Activated CD8-positive, alpha-beta T cell treated with anti-CD3 and anti-CD28 coated beads for 36 hours (primary cell): ENCODE measurements at places on chromosomes 5 and 9.

DNA sequence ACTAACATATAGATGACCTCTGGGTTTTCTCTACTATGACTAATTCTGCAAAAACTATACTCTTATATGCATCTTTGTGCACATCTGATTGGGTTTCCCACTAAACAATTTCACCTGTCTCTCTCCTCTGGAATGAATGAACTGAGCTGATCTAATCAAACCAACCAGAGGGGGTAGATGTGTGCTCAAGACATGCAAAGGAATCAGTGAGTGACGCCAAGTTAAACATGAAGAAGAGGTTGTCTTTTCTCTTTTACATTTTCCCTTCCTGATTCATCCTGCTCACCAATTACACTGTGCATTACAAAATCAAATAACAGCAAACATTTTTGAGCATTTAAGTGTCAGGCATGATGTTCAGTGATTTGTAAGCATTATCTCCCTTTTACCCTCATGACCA, 29.6 kb upstream of the GRXCR2 start:
- no peak overlapping the region for H3K4me3 ChIP-seq
- H3K36me3 ChIP-seq, result no peaks in the 10 kb centered on the region
- H3K27me3 ChIP-seq, result peaks cover 2% of the 10 kb centered on the region

DNA sequence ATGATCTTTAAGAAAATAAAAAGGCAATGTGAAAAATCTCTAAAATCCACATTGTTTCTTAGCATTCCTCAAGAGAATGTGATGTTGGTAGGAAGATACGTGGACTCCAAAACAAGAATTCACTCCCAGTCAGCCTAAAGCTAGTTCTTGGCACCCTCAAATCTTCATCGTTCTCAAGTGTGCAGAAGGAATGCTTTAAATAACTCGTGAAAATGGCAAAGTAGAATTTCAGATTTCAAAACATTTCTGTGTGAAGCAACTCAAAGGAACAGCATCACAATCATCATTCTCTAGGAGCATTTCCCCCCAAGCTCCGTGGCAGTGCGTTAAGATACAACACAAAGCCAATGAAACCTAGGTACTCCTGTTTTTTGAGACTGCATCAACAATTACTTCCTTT, 185.1 kb upstream of the DMAC1 start:
- H3K27me3 ChIP-seq, result no peaks in the 10 kb centered on the region
- no peaks in the 10 kb centered on the region for H3K36me3 ChIP-seq

GRCh38 chr9:20331095-20331685, 291.1 kb downstream of the MLLT3 start:
- no peaks in the 10 kb centered on the region for H3K27me3 ChIP-seq
- DNase-seq, result no peak
- peaks cover 23% of the 10 kb centered on the region for H3K4me1 ChIP-seq
- H3K4me3 ChIP-seq, result no peak overlapping the region
- H3K27ac ChIP-seq, result no peak overlapping the region

GRCh38 chr5:115575167-115576070, 26.9 kb downstream of the TICAM2 start:
- no peaks in the 10 kb centered on the region for H3K36me3 ChIP-seq
- no peak for DNase-seq
- H3K4me1 ChIP-seq, result peaks cover 3% of the 10 kb centered on the region
- no peak overlapping the region for H3K4me3 ChIP-seq
- no peaks in the 10 kb centered on the region for H3K27me3 ChIP-seq

DNA sequence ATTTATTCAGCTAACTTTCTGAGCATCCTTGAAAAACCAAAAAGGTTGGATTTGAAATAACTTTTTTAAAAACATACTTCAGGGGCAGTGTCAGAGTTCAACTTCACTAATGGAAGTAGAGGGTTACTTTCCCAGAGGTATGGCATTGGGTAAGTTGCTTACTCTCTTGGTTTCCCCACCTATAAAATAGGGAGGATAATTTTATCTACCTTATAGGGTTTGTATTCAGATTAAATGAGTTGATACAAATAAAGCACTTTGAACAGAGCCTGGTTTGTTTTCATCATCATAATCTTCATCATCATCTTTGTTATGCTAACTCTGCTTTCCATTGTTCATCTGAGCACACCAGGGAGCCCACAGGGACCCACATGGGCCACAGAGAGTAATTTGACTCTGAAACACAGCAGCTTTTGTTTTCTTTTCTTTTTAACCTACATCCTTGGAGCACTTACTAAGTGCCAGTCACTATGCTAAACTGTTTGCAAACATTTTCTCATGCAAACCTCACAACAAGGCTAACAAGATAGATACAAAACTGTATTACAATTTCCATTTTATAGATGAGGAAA, 179.1 kb upstream of the SLC24A2 start:
- no peaks in the 10 kb centered on the region for H3K27me3 ChIP-seq
- H3K4me1 ChIP-seq, result peaks cover 8% of the 10 kb centered on the region
- no peak overlapping the region for H3K4me3 ChIP-seq
- no peak for DNase-seq
- no peak overlapping the region for H3K27ac ChIP-seq

DNA sequence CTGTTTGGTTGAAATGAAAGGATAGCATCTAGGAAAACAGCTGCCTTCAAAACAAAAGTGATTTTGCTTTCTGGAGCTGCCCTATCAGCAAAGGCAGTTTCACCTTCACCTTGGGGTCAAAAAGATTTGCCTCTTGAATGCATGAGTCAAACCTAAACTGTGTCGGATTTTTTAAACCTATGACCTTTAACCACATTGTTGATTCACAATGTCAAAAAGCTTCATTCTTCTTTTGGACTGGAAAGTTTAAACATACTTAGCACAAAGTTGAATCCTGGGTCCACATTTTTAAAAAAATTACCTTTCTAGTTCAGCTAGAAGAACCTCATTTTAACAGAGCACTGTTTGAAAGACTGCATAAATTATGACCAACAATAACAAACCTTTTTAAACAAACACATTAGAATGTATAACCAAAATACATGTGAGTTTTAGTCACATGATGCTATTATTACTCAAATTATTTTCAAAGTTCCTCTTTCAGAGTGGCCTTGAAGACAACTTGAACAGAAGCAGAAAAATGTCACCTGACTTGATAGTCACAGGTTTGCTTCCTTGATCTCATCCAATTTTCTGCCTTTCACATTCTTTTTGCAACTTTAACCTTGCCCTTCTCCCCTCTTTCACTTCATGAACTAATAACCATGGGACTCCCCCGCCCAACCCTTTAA, 109.7 kb upstream of the LHFPL2 start:
- H3K4me1 ChIP-seq, result peaks cover 13% of the 10 kb centered on the region
- peak; percentile 5 for DNase-seq
- no peak overlapping the region for H3K4me3 ChIP-seq
- no peaks in the 10 kb centered on the region for H3K36me3 ChIP-seq
- H3K27ac ChIP-seq, result no peak overlapping the region
- H3K27me3 ChIP-seq, result peaks cover 2% of the 10 kb centered on the region

GRCh38 chr5:73338256-73339050, 110.1 kb downstream of the FOXD1 start:
- H3K4me1 ChIP-seq, result no peaks in the 10 kb centered on the region
- H3K27me3 ChIP-seq, result peaks cover 60% of the 10 kb centered on the region
- no peak overlapping the region for H3K4me3 ChIP-seq
- no peak for DNase-seq
- no peaks in the 10 kb centered on the region for H3K36me3 ChIP-seq

DNA sequence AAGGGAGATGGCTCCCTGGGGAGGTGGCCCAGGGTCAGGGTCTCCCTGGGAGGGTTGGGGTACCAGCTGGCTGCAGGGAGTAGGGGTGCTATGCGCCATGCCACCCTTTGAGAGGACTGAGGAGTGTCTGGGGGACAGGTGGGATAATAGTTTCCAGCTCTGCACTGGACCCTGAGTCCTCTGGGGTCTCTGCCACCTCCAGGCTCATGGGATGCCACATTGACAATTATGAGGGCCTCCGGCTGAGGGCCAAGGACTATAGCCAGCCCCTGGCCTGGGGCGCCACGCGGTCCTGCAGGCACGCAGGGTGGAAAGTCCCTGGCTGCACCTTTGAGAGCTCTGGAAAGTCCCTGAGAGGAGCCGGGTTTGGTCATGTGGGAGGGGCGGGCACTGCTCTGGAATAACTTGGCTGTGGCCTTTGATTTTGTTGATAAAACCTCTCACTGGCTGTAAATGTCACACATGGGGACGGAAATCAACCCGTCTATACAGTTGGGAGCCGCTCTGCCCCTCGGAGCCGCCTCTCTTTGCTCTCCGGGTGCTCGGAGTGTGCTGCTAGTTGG, 16.0 kb downstream of the TRAF2 start:
- H3K4me3 ChIP-seq, result peak overlapping the region; percentile 47
- H3K4me1 ChIP-seq, result peaks cover 43% of the 10 kb centered on the region
- peaks cover 61% of the 10 kb centered on the region for H3K36me3 ChIP-seq
- peak; percentile 94 for DNase-seq
- peak overlapping the region; percentile 96 for H3K27ac ChIP-seq

DNA sequence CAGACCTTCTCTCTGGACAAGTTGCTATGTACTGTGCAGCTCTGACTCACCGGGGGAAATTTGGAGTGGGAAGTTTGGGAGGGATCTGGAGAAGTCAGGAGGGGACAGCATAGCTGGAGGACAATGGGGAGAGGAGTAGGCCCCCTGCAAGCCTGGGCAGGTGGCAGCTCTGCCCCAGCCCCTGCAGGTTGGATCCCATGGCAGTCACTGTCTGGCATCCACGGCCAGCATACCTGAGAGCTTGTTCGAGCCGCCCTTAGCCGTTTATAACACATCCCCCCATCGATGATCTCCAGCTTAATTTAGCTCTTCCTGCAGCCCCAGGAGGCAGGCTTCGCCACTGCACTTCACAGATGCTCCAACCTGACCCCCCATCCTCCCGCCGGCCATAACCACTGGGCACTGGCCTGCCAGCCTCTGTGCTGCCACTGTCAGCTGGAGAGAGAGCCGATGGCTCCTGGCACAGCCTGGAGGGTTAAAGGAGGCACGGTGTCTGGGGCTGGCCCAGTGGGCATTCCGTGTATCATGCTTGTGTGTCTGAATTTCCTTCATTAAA, 57.7 kb upstream of the RNU6ATAC start:
- no peaks in the 10 kb centered on the region for H3K27me3 ChIP-seq
- no peaks in the 10 kb centered on the region for H3K36me3 ChIP-seq
- no peak for DNase-seq
- no peak overlapping the region for H3K4me3 ChIP-seq
- no peaks in the 10 kb centered on the region for H3K4me1 ChIP-seq
- no peak overlapping the region for H3K27ac ChIP-seq

- H3K27me3 ChIP-seq, result peaks cover 2% of the 10 kb centered on the region
- no peak overlapping the region for H3K4me3 ChIP-seq
- no peak overlapping the region for H3K27ac ChIP-seq
- H3K36me3 ChIP-seq, result no peaks in the 10 kb centered on the region
These were observed 3.4 kb upstream of the GALNT12 start for GRCh38 chr9:98804083-98804482.

DNA sequence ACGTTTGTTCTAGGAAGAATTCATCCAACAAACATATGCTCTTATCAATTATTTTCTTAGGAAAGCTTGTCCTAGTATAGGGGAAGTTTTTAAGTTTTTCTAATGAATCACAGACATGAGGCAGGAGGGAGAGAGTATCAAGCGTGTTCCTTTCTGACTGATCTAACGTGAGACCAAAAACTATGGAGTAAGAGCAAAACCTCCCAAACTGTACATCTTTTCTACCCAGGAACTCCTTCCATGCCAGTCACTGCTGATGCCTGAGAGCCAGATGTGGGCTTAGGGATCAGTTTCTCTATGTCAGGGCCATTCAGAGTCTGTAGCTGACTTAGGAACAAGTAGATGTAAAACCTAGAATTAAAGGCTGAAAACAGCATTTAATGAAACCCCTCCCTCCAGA, 51.7 kb upstream of the NFIB start:
- peaks cover 6% of the 10 kb centered on the region for H3K27me3 ChIP-seq
- no peak for DNase-seq
- no peaks in the 10 kb centered on the region for H3K4me1 ChIP-seq
- H3K4me3 ChIP-seq, result no peak overlapping the region
- H3K27ac ChIP-seq, result no peak overlapping the region
